ENCODE measurements at places on chromosomes 4 and X.

DNA sequence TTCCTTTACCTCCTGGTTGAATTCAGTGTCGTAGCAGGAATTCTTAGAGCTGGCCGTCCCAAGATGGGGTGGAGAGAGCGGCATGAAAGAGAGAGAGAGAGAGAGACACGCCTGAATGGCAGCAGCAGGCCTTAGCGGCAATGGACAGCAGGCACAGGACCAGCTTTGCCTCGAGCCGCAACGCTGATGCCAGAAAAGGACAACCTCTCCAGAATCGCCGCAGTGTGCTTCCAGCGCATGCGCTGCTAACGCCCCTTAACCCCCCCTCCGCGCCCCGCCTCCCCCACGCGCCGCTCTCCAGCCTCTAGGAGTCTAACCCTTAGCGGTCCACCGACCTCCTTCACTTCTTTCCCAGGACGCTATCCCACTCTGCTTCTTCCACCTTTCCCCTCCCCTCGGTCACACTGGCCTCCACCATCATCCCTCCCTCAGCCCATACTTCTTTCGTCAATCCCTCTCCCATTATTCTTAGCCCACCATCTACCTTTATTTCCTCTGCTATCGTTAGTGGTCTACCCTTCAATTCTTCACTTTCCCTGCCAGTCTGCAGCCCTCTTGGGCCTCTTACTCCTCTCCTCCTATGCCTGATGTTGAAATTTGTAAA lies 10.5 kb upstream of the ZCCHC13 start:
- peak; percentile 69 for DNase-seq

- peak; percentile 66 for DNase-seq
These were observed 851.0 kb downstream of the RAB28 start for GRCh38 chr4:12633053-12633651.

DNA sequence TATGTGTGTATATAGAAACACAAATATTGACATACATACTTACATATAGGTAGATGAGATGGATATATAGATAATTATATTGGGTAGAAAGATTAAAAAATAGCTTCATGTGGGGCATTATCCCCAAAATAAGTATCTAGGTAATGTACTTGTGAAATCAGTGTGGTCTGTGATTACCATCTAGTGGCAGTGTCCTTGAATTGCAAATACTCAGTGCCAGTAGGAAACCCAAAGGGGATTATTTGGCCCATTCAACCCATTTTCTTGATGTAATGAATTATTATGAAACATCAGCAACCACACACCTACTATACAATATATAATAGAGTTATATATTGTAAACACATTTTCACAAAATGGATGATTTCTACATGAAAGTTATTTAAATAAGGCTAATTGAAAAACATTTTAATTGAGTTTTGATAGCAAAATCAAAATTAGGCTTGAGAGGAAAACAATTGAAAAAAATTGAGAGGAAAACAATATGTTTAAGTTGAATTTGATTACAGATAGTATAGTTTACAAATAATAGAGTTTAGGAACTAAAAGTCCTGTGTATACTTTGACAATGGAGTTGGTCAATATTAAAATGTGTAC lies 389.4 kb downstream of the GALNTL6 start:
- DNase-seq: peak; percentile 44

DNA sequence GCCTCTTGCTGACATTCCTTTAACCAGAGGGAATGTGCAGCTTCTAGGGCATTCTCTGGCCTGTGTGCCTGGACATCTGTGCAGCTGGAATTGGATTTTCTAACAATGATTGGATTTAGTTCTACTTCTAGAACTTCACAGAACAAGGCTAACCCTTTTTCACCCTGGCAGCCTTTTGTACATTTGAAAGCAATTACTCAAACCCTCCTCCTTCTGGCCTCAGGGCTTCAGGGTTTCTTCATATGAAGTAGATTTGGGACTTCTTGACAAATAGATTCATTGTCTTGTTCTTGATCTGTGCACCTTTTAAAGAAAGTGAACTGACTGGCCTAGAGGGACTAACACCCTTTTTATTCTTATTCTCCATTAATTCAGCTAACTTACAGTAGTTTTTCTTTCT lies 30.1 kb downstream of the SPATA18 start:
- no peak for DNase-seq

DNA sequence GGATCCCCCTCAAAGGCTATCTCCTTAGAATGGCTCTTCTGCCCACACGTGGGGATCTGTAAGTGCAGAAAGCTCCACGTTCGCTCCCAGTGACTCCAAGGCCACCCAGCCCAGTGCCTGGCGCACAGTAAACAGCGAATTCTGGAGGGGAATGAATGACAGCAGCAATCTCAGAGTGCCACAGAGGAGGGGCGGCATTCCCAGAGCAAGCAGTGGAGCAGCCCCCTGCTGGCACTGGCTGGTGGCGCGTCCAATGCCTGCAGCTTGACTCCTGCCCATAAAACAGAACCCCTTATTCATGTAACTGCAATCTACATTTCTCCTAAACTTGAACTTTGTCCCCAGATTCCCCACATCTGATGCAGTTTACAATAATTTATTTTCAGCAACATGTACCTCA lies 6.9 kb upstream of the HELT start:
- peak; percentile 5 for DNase-seq

DNA sequence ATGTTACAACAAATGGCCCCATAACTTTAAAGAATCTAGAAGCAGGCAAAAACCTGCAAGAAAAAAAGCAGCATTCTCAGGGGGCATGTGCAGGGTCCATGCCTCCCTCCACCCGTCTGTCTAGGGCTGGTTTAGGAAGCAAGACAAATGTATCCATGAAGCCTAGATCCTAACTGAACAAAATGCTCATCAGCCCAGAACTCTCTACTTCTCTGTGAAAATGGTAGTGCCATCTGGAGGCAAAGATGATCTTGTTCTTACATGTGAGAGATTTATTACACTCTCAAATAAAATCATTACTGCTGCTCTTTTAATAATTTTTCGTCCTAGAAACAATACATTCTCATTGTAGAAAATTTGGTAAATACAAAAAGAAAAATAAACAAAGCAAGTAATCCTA lies 26.7 kb downstream of the NR3C2 start:
- peak; percentile 19 for DNase-seq

GRCh38 chrX:39896951-39897740 lies 200.6 kb downstream of the BCOR start:
- DNase-seq: no peak

- DNase-seq: peak; percentile 34
These were observed 141.7 kb downstream of the HHIP start for GRCh38 chr4:144787365-144788258.

DNA sequence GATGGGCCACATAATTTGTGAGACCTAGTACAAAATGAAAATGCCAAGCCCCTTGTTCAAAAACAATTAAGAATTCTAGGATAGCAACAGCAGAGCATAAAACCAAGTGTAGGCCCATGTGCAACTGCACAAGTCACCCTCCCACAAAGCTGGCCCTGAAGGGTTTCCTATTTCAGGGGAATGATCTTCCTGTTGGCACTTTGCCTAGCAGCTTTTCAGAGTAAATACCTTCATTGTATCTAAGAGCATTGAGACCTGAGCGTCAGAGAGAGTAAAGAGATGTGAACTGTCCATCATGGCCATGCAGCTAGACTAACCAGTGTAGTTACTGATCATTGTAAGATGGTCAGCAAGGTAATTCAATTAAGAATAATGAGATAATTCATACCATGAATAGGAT lies 113.6 kb downstream of the CNKSR2 start:
- DNase-seq: no peak

- peak; percentile 74 for DNase-seq
These were observed 185.7 kb upstream of the HS3ST1 start for GRCh38 chr4:11614426-11614825.

GRCh38 chr4:149631629-149632028 lies 184.0 kb downstream of the IQCM start:
- no peak for DNase-seq

DNA sequence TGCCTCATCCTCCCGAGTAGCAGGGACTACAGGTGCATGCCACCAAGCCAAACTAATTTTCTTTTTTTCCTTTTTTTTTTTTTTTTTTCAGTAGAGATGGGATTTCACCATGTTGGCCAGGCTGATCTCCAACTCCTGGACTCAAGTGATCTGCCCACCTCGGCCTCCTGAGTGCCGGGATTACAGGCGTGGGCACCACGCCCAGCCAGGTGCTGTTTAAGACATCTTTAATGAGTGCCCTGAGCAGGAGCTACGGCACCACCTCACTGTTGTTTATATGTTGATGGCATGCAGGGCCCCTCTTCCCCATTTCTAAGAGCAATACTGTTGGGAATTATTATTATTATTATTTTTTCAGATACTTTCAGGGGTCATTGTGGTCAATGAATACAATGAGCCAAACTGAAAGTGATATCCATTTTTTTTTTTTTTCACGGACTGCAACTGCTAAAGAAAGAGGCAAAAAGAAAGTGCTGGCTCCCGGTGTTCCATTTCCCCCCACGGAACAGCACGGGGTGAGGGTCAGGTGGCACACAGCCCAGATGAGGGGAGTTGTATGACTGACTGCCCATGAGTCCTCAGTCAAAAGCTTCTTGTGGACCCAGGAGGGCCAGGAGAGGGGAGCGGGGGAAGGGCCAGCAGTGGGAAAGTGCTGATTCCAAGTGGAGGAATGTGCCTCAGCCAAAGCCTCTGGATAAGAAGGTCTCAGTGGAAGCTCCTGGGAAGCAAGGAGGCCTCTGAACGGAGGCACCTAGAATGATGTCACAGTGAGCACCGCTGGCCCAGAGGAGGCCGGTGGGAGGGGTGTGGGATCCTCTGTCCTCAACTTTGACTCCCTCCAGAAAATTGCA lies 101.8 kb upstream of the HPF1 start:
- no peak for DNase-seq

GRCh38 chr4:3481783-3482393 lies 18.8 kb downstream of the DOK7 start:
- DNase-seq: no peak

GRCh38 chrX:17616936-17617335 lies 120.4 kb upstream of the SCML1 start:
- DNase-seq: no peak

DNA sequence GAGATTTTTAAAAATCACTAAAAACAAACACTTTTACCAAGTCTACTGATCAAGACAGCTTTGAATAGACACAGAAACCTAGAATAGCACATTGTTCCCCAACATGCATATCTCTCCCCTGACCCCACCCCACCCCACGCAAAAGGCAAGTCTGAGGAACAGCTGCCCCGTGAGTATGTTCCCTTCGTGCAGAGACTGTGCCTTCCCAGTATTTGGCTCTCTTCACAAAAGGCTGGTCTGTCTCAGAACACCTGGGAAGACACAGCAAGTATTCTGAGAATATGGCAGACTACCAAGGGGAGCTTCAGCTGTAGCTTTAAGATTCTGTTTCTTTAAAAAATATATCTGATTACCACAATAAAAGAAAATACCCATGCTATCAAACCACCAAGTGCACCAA lies 134.0 kb downstream of the SH3KBP1 start:
- no peak for DNase-seq

GRCh38 chr4:139559089-139559479 lies 3.1 kb upstream of the SETD7 start:
- DNase-seq: no peak

DNA sequence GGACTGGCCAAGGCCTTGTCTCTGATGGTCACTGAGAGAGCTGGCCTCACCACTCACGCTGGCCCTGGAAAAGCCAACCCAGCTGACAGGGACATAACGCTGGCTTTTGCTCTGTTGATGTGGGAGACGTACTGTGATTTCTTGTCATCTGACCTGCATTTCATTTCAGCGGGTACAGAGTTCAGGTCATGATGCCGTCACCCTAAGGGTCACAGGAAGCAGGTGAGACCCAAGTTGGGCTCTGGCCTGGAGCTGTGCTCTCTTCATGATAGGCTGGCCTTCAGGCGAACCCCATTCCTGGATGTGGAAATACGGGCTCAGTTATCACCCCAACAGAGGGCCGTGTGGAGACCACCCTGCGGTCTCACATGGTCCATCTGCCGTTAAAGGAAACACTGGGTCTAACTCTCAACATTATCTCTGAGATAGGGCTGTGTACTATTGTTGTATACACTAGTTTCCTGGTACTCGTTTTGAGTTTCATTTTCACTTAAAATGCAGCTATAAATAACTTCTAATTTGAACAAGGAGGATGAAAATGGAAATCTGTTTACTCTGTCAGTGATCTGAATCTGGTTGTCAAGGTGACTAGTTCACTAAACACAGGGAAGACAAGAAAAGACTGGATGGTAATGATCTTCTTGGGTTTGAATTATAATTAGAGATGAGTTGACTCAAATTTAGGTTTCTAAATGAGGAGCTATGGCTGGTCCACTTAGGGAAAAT lies 89.1 kb downstream of the TBC1D9 start:
- DNase-seq: no peak

DNA sequence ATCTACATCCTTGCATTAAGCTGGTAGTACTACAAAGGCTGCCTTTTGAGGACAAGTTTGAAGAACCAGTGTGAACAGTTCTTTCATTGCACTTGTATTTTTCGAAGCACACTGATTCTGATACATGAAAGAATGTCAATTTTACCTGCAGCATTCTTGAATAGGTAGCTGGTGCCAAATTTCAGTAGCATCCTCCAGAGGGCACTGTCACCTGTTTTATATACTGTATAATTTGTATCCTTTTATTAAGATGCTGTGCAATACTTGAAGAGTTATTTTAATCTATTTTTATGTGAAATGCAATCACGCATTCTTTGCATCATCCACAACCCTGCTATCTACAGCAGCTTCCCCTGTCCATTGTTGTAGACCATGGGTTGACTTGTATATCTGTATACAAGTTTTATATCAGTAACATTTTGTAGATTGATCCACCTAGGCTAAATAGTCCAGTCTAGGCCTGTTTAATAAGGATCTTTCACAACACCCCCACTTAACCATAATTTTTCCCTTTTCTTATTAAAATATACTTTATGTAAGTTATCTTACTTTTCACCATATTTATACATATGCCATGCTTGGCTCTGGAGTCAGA lies 325.7 kb downstream of the PCDH7 start:
- peak; percentile 30 for DNase-seq

DNA sequence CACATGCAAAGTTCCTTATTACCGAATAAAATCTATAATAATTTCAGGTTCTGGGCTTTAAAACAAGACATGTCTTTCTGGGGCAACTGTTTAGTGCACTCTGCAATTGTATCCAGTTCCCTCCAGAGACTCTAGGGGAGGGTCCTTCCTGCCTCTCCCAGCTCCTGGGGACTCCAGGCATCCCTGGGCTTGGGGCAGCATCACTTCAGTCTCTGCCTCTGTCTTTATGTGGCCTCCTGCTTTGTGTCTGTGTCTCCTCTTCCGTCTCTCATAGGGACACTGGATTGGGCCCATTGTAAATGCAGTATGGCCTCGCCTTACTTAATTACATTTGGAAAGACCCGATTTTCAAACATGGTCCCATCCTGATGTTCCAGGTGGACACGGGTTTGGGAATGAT lies 10.9 kb upstream of the ASMTL start:
- DNase-seq: no peak

GRCh38 chrX:47129899-47130358 lies 14.6 kb downstream of the NDUFB11 start:
- no peak for DNase-seq

DNA sequence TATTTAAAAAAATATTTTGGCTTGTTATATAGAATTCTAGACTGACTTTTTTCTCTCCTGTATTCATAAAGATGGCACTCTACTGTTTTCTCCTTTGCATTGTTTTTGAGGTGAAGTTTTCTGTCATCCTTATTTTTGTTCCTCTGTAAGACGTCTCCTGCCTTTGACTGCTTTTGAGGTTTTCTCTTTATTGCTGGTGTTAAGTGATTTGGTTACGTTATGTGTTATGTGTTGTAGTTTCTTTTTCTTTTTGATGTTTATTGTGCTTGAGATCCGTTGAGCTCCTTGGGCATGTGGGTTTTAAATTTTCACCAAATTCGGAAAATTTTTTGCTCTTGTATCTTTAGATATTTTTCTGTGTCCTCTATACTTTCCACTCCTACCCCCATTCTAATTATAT lies 50.0 kb downstream of the KDM6A start:
- no peak for DNase-seq

All from ACHN (cell line).